ENCODE measurements at places on chromosomes 4 and X. TPM values are rescaled to one million over a fixed set of nuclear protein-coding genes. Genes with fewer than 3 reads are reported as not detected.

CFAP47 gene
- not detected for total RNA-seq

PNMA3 gene
- total RNA-seq: 0.93 TPM

FGB gene
- 2.8 TPM for total RNA-seq

MGARP gene
- 0.45 TPM for total RNA-seq

DCHS2 gene
- total RNA-seq: 0.36 TPM
